ENCODE measurements at places on chromosomes 4 and X. TPM values are rescaled to one million over a fixed set of nuclear protein-coding genes. Genes with fewer than 3 reads are reported as not detected.

- H3K4me3 ChIP-seq, result no peak overlapping the region
- H3K27me3 ChIP-seq, result no peaks in the 10 kb centered on the region
- no peaks in the 10 kb centered on the region for H3K36me3 ChIP-seq
- H3K4me1 ChIP-seq, result no peaks in the 10 kb centered on the region
- no peak for DNase-seq
Measured at GRCh38 chr4:123430031-123430430, 33.4 kb downstream of the SPRY1 start.

- H3K36me3 ChIP-seq, result no peaks in the 10 kb centered on the region
- no peaks in the 10 kb centered on the region for H3K4me1 ChIP-seq
- H3K27me3 ChIP-seq, result no peaks in the 10 kb centered on the region
- DNase-seq, result no peak
Measured at GRCh38 chrX:123580792-123581191, 152.1 kb downstream of the THOC2 start.

DNA sequence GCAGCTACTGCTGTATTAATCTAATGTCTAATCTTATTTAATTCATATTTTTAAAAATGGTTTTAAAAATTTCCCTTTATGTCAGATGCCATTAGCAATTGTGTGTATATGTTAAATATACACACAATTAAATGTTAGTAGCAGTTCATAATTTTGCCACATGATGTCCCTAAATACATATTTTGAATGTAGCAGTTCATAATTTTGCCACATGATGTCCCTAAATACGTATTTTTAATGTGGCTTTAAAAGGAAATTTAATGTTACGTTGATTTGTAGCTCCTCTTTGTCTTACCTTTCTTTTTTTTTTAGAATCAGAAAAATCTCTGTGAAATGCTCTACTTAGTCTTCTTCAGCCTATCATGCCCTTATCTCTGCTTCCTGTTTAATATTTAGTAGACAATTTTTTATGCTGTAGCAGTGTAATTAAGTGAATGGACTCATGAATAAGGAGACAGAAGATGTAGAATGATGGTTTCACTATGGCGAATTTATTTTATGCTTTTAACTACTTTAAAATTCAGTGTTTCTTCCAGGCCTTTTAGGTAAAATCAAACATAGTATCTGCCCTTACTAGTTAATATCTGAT is 26.1 kb downstream of the RBM46 start:
- no peak for DNase-seq
- no peak overlapping the region for H3K4me3 ChIP-seq
- H3K27ac ChIP-seq, result no peak overlapping the region
- no peaks in the 10 kb centered on the region for H3K4me1 ChIP-seq
- H3K36me3 ChIP-seq, result no peaks in the 10 kb centered on the region
- no peaks in the 10 kb centered on the region for H3K27me3 ChIP-seq

- H3K4me1 ChIP-seq, result no peaks in the 10 kb centered on the region
- no peak for DNase-seq
- H3K27me3 ChIP-seq, result no peaks in the 10 kb centered on the region
- no peak overlapping the region for H3K4me3 ChIP-seq
Measured at GRCh38 chr4:15958562-15958961, 4.4 kb downstream of the FGFBP2 start.

DNA sequence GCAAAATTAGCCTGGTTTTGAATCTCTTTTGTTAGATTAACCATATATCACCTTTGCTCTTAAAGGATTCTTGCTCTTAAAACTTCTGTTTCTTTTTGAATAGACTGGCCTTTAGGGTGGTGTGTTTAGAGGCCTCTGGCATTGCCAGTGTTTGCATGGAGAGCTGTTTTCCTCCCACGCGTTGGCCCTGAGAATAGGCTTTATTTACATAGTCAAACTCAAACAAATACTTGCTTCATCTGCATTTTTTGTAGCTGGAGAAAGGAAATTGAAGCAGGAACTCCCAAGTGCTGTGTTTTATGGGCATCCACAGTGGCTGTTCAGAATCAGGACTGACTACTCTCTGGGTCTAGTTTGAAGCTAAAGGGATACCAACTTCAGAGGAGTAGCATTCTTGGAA is 2.7 kb downstream of the SHROOM2 start:
- DNase-seq, result peak; percentile 47
- H3K4me1 ChIP-seq, result no peaks in the 10 kb centered on the region
- no peak overlapping the region for H3K27ac ChIP-seq
- H3K4me3 ChIP-seq, result no peak overlapping the region

- no peak for DNase-seq
- H3K27me3 ChIP-seq, result no peaks in the 10 kb centered on the region
- H3K4me1 ChIP-seq, result no peaks in the 10 kb centered on the region
Measured at GRCh38 chr4:57403591-57403990, 293.4 kb upstream of the IGFBP7 start.

DNA sequence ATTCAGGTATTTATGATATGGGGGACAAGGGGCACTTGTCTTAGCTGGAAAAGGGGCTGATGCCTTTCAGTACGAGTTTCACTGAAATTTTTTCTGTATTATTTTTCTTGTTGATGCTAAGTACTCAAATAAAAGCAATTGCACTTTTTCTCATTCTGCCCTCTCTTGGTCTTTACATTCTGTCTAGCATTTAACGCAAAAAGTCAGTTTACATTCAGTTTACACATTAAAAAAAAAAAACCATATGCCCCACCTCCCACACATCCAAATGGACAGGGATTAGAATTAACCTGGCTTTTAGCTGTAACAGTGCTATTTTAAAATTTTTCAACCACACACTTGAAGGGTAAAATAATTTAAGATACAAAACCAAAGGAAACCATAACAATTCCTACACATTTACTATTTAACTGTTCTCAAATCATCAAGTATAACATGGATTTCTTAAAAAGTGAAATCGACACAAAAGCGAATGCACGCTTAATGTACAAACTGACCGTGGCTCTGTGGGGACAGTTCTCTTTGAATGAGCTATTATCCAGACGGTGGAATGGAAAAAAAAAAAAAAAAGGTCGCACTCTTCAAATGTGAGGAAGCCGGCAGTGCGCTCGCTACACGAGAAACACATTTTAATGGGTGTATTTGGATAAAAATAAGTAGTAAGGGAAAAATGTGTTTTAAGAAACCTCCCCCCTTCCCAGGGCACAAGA is 1.4 kb downstream of the AMMECR1 start:
- no peak for DNase-seq
- H3K27ac ChIP-seq, result no peak overlapping the region
- no peaks in the 10 kb centered on the region for H3K4me1 ChIP-seq

- H3K4me3 ChIP-seq, result no peak overlapping the region
- no peaks in the 10 kb centered on the region for H3K27me3 ChIP-seq
- no peaks in the 10 kb centered on the region for H3K4me1 ChIP-seq
- H3K36me3 ChIP-seq, result no peaks in the 10 kb centered on the region
- H3K27ac ChIP-seq, result no peak overlapping the region
- DNase-seq, result no peak
Measured at GRCh38 chr4:175999944-176000343, 65.7 kb upstream of the WDR17 start.

DNA sequence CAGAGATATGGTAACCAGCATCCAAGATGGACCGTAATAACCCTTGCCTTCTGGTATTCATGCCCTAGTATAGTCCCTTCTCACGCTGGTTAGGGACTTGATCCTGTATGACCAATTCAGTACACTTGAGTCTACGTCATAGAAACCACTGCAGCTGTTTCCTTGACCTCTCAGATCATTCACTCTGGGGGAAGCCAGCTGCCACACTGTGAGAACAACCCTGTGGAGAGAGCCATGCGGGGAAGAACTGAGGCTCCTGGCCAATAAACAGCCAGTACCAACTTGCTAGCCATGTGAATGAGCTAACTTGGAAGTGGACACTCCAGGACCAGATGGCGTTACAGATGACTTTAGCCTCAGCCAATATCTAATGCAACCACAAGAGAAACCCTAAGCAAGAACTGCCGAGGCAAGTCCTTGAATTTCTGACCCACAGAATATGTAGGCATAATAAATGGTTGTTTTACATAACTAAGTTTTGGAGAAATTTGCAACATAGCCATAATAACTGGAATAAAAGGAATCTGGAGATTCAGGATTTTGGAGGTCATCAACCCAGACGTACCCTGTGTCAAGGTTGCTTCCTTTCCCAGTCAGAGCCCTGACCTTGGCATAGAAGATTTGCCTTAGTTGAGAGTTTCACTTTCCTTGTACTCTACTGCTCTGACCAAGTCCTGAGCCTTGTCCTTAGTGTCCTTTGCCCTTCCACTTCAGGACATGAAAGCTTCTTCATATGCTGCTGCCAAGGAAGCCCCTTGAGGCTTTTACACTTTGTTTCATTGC is 87.3 kb upstream of the ZNF81 start:
- no peak for DNase-seq
- H3K4me3 ChIP-seq, result no peak overlapping the region
- H3K36me3 ChIP-seq, result no peaks in the 10 kb centered on the region
- no peaks in the 10 kb centered on the region for H3K4me1 ChIP-seq
- H3K27ac ChIP-seq, result no peak overlapping the region

The FRAS1 gene
- 4.7 TPM for polyA plus RNA-seq

The SLITRK2 gene
- polyA plus RNA-seq, result 0.30 TPM

The GALNTL6 gene
- polyA plus RNA-seq, result not detected

The FDCSP gene
- 0.28 TPM for polyA plus RNA-seq

All from pancreas (tissue), 10 donors.